Right lobe of liver (tissue), 6 donors: ENCODE measurements at places on chromosomes 5 and 9. TPM values are rescaled to one million over a fixed set of nuclear protein-coding genes. Genes with fewer than 3 reads are reported as not detected.

Gene CARTPT
- total RNA-seq, result not detected

Gene SPINK9
- total RNA-seq, result not detected

Gene NDST1
- total RNA-seq, result 97.5 TPM

Gene GABRA6
- not detected for total RNA-seq

Gene SCGB3A2
- total RNA-seq, result not detected

Gene MLLT3
- 1.5 TPM for total RNA-seq

Gene HAVCR1
- total RNA-seq, result 0.25 TPM

Gene PCDHGA11
- 1.6 TPM for total RNA-seq
